ENCODE measurements at places on chromosomes 12 and 14.

- DNase-seq: no peak
Measured at GRCh38 chr14:98278800-98279199, 993.2 kb downstream of the BCL11B start.

- DNase-seq: no peak
Measured at GRCh38 chr14:42000450-42000849, 393.8 kb downstream of the LRFN5 start.

DNA sequence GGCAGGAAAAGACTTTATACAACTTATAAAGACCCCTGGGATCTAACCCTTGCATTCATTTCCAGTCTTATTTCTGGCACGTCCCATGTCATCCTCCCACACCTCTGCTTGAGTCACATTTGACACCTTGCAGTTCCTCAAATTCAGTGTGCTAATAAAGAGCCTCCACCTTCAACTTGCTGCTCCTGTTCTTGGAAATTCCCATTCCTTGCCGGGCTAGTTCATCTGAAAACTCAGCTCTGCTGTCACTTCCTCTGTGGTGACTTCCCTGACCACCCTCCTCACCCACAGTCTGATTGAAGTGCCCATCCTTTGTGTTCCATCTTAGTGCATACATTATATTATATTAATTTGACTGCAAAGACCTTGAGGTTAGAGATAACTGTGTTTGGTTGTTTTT, 37.4 kb upstream of the PSMA6 start:
- no peak for DNase-seq

- DNase-seq: no peak
Measured at GRCh38 chr12:105946493-105946901, 192.3 kb downstream of the NUAK1 start.

GRCh38 chr12:107277855-107278254, 184.5 kb upstream of the CRY1 start:
- no peak for DNase-seq

GRCh38 chr14:37584211-37585100, 10.6 kb downstream of the FOXA1 start:
- DNase-seq: no peak

GRCh38 chr12:30679241-30679640, 16.4 kb downstream of the IPO8 start:
- DNase-seq: no peak

- no peak for DNase-seq
Measured at GRCh38 chr12:130698106-130698505, 18.0 kb downstream of the RIMBP2 start.

GRCh38 chr12:6203601-6204000, 3.4 kb downstream of the CD9 start:
- DNase-seq: no peak

DNA sequence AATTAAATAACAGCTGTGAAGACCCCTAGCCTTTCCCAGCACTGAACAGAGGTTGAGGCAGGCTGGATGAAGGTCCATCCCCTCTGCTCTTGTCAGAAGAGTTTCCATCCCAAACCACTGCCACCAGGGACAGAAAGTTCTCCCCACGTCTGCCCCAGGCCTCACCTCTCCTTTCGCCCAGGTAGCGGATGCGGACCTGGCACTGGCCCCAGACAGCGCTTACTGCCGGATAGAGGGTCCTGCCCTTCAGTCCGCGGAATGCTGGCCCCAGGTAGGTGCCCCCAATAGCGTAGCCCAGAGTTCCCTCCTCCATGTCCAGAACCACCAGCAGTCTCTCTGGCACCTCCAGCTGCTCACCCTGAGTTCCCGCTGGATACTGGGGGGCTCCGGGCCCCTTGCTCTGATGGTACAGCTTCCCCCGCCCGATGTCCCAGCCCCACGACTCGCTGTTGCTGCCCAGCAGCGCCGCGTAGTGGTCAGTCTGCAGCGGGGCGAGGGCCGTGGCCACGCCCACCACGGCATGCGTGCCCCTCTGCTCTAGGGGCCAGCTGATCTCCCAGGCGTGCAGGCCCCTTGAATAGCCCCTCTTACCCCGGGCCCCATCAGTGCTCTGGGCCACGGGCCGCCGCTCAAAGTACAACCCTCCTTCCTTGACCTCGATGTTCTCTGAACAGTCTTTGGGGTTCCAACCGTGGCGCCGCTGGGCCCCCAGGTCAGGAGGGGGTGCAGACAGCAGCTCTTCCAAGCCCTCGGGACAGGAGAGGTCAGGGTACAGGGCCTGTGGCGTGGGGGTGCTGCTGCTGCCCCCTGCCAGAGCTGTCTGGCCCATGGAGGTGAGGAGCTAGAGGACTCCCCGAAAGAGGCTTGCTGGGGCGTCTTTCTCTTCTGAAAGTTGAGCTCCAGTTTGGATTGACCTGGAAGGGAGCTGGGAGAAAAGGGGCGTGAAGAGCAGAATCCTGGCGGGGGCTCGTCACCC, 742 bp downstream of the SPSB2 start:
- peak; percentile 81 for DNase-seq

- no peak for DNase-seq
Measured at GRCh38 chr12:119151445-119152026, 27.2 kb upstream of the HSPB8 start.

- no peak for DNase-seq
Measured at GRCh38 chr12:12715128-12715458, 2.1 kb upstream of the CDKN1B start.

DNA sequence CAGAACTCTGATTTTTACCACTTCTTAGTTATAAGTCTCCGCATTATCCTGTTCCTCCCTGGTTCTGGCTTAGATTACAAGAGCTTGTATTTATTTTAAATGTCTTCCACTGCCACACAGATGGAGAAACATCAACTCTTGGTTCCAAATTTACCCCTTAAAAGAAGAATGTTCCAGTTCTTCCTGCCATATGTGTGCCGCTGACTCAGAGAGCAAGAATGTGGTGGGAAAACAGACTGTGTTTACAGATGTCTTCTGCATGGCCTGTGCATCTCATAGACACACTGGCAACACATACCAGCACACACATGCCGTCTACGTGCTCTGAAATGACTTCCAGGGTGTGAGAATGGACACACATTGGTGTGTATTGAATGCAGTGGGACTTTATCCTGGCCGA, 383.0 kb downstream of the LRIG3 start:
- no peak for DNase-seq

GRCh38 chr12:106498056-106498455, 84.7 kb upstream of the RFX4 start:
- no peak for DNase-seq

DNA sequence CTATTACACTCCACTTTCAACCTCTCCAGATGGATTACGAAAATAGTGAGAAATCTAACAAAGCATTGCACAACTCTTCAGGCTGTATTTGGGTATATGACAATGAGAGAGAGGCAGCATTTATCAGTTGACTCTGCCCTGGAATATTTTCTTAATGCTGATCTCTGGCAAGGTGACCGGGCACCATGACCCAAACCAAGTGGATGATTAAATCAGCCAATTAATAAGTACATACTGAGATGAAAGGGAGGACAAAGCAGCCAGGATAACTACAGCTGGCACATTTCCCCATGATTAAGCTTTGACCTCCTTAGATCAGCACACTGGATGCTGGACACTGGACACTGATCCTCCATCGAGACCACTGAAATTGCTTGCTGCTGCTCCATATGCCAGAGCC, 218.2 kb downstream of the ASCL1 start:
- DNase-seq: no peak

DNA sequence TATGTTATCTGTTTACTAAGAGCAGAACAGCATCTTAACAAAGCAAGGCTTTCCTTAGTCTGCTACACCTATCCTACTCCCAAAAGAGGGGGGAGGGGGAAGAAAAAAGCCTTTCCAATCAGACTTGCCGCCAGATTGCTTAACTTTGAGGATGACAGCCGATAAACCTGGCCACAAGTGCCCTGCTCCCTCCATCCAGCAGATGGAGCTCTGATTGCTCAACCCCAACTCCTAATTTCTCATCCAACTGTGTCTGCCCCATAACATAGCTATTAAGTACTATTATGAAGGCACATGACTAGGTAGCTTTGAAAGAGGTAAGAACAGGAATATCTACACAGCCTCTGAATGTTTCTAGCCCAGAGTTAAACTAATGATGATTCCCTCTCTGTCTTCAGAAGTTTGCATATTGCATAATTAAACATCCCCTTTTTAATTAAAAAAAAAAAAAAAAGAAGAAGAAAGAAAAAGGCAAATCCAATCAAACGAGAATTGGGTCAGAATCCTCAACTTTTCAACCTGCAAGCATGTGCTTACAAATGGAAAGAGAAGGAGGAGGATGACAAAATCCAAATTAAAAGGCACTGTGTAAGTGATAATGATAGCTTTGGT, 247.4 kb downstream of the GALC start:
- DNase-seq: no peak

DNA sequence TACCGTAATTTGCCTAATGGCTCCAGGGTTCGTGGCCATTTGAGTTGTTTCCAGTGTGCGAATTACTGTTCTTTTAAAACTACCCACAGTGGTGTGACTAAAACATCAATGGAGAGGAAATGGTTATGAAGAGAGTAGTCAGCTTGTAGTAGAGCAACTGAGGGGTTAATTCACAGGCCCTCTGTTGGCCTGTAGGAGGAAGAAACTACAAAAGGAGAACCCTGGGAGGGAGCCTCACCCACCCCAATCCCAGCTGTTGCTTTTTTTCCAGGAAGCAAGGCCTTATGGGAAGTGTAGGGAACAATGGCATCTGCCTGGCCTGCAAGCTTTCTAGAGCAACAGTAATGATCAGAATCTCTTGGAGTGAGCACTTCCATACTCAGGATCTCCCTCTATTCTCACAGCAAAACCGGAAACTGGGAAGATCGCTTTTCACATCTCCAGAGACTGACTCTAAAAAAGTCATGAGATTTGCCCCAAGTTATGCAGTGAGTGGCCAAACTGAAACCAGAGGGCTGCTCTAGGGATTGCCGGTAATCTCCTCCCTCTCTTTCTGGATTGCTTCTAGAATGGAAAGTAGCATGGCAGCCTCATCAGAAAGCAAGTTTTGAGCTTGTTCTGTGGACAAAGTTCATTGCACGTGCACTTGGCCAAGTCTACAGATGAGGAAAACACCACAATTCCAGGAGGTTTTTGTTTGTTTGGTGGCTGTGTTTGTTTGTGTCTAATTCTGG, 125.3 kb upstream of the PWP1 start:
- DNase-seq: no peak

- no peak for DNase-seq
Measured at GRCh38 chr12:124742678-124743077, 121.0 kb downstream of the SCARB1 start.

DNA sequence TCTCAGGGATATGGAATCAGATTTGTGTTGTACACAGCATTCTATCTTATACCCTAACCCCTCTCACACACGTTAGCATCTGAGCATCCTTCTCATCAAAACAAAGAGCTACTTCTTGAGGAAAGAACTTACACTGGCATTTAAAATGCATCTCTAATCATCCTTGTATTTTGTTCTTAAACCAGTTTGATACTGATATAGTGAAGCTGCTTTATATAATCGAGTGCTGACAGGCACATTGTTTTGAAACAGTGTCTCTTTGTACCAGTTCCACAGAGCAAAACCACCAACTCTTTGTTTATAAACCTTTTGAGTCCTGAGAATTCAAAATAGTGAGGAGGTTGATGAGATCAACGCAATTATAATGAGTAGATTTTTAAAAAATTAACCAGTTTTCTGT, 8.8 kb downstream of the GPR33 start:
- no peak for DNase-seq

- no peak for DNase-seq
Measured at GRCh38 chr14:92653162-92653651, 95.2 kb downstream of the LGMN start.

DNA sequence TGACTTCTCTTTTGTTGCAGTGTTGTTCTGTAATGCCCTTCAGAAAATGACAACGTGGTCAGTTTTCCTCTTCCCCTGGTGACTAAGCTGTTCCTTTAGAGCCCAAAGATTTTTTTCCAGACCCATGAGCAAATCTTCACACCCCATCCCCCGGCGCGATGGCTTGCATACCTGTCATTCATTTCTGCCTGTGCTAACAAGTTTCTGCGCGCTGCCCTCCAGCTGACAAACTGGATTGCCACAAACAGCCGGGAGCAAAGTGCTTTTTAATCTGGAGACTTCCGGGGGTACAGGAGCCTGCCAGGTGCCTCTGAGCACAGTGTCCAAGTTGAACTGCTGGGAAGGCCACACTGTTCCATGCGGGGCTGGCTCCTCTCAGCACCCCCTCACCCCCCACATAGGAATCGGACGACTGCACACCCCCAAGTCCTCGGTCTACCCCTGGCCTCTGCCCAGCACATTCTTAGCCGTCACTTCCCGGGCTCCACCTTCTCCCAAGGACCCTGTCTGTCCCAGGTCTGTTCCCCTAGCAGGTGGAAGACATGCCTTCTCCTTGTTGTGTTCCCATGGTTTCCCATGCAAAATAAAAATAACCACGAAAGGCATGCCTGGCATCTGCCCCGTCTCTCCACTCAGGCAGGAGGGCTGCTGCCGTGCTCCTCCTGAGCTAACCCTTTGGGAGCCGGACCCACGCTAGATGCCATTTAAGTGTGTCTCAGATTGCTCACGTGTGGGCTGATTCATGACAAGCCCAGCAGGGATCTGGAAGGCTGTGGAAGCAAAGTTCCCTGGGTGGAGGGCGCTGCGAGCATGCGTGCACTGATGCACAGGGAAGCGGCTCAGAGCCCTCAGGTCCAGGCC, 14.1 kb downstream of the RILPL1 start:
- no peak for DNase-seq

DNA sequence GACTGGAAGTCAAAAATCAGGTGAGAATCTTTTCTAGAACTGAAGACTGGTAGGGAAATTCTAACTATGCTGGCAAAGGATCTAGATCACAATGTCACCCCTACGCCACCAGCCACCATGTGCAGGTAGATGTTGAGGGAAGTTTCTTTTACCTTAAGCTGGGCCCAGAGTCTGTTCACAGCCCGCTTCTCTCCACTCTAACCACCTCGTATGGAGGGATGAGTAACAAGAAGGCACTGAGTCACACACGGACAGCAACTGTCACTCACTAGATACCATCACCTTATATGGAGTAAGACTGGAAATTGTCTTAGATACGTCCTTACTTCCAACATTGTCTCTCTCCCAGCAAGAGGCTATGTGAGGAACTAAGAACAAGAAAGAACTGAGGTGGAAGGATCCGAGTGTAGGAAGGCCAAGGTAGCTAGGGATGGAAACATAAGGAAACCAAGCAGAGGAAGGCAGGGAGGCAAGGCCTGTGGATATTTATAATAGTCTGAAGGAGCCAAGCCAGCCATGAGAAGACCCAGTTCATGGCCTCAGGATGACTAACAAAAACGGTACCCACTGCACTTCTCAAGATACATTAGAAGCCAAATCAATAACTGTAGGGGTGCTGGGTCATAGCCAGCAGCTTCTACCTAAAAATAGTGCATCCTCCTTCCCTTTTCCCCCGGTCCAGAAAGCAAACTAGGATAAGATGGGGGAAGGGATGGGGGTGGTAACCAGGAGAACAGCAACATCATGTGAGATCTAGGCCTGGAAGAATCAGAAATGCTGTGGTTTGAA, 15.5 kb downstream of the REM2 start:
- no peak for DNase-seq

- DNase-seq: no peak
Measured at GRCh38 chr12:27969624-27970400, 2.7 kb downstream of the PTHLH start.

All from stimulated activated CD4-positive, alpha-beta T cell treated with anti-CD3 and anti-CD28 coated beads, Interleukin-1b, Interleukin-23, amount 100 ng/mL, for 24 hours (primary cell).